Panc1 (cell line): ENCODE measurements at places on chromosomes 4 and X.
A peak's percentile ranks its signal among the peaks of the same experiment; 100 is the strongest.

GRCh38 chrX:155216940-155217440 lies 730 bp downstream of the VBP1 start:
- no peak for DNase-seq

DNA sequence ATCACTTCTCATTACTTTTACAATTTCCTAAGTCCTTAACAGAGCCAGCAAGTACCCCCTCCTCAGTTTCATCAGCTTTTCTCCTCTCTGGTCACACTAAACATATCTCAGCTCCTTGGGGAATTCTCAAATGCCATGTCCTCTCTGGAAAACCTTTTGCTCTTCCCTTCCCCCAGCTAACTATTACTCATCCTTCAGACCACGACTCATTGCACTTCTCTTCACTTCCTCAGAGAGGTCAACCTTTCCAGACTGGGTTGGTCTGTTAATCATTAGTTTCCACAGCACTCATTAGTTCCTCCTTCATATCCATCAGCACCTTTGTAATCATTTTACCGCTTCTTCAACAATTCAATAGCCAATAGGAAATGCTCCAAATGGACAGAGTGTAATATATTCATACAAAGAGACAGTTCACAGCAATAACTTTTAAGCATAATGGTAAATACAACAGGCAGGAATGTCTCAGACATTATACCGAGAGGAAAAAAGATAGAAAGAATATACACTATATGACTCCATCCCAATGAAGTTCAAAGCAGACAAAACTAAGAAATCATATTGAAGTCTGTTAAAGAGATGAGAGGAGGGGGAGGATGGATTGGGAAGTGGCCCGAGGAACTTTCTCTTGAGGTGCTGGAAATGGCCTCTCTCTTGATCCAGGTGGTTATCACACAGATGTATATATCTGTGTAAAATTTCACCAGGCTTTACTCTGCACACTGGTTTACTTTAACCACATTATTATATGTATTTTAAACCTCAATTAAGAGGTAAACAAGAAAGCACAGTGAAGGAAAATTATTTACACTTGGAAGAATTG lies 39.6 kb downstream of the DDX60L start:
- no peak for DNase-seq

GRCh38 chr4:101411926-101412325 lies 64.6 kb upstream of the PPP3CA start:
- DNase-seq, result no peak

GRCh38 chr4:24241511-24241910 lies 342.8 kb downstream of the DHX15 start:
- DNase-seq, result no peak

- DNase-seq, result peak; percentile 13
Measured at GRCh38 chr4:164956766-164957643, 20.5 kb downstream of the TRIM61 start.

GRCh38 chrX:16171944-16172343 lies 4.7 kb downstream of the MAGEB17 start:
- no peak for DNase-seq

- no peak for DNase-seq
Measured at GRCh38 chr4:121736735-121737351, 28.1 kb downstream of the SMIM43 start.

DNA sequence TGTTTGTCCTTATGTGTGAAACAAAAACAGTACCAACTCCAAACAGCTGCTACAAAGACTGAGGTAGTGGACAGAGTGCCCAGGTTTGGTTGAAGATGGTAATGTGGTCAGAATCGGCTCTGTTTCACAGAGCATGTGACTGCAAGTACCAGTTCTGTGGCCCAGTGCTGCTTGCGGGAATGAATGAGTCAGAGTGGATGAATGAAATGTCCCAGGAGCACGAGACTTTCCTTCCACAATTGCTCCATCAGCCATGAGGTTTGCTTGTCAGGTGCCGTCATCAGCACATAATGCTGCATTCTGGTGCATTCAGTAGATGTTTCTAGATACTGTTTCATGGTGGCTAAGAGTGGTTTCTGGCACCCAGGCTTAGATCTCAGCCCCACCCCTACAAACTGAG lies 84.2 kb downstream of the GPR143 start:
- DNase-seq, result no peak
